ENCODE measurements at places on chromosomes 4 and X. TPM values are rescaled to one million over a fixed set of nuclear protein-coding genes. Genes with fewer than 3 reads are reported as not detected.
A peak's percentile ranks its signal among the peaks of the same experiment; 100 is the strongest.

DNA sequence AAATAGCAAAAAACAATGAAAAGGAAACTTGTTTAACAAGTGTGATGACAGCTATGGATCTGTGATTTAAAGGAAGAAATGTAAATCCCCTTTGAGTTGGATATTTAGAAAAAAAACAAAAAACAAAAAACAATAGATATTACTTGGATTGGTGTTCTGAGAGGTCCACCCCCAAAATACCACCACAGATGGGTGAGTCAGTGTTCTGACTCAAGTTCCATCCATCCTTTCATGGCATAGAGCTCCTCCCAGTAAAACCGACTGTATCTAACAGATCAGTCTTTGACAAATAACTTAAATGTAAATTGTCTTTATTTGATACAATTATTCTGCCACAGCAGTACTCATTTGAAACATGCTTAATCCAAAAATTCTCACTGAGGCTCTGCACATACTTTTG is 27.4 kb downstream of the TMPRSS11B start:
- no peak for DNase-seq

- no peak for DNase-seq
Measured at GRCh38 chr4:35709080-35709479, 535.2 kb downstream of the ARAP2 start.

- no peak for DNase-seq
Measured at GRCh38 chr4:22900876-22901275, 208.1 kb downstream of the GBA3 start.

GRCh38 chr4:114015444-114015899 is 36.0 kb upstream of the ARSJ start:
- DNase-seq = peak; percentile 96

GRCh38 chrX:2487366-2487765 is 13.4 kb downstream of the DHRSX start:
- no peak for DNase-seq

- DNase-seq = no peak
Measured at GRCh38 chrX:39650768-39651347, 446.9 kb downstream of the BCOR start.

DNA sequence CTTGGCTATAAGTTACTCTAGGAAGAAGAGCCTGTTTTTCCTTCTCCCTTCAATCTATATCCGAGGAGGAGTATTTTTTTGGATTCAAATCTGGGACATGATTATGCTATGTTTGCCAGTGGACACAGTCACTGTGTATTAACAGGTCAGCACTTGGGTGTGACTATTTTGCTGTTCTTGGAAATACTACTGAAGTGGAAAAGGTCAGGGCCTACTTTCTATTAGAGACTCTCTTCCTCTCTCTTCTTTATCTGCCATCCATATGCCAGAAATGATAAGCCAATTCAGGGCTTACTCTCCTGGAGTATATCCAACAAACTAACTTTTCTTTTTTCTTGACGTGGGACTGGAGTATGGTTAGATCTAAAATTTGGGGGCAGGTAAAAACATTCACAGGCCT is 40.5 kb downstream of the MID1IP1 start:
- no peak for DNase-seq

- no peak for DNase-seq
Measured at GRCh38 chr4:3239998-3240920, 8.7 kb upstream of the MSANTD1 start.

GRCh38 chr4:7831330-7831729 is 108.3 kb downstream of the AFAP1 start:
- peak; percentile 96 for DNase-seq

DNA sequence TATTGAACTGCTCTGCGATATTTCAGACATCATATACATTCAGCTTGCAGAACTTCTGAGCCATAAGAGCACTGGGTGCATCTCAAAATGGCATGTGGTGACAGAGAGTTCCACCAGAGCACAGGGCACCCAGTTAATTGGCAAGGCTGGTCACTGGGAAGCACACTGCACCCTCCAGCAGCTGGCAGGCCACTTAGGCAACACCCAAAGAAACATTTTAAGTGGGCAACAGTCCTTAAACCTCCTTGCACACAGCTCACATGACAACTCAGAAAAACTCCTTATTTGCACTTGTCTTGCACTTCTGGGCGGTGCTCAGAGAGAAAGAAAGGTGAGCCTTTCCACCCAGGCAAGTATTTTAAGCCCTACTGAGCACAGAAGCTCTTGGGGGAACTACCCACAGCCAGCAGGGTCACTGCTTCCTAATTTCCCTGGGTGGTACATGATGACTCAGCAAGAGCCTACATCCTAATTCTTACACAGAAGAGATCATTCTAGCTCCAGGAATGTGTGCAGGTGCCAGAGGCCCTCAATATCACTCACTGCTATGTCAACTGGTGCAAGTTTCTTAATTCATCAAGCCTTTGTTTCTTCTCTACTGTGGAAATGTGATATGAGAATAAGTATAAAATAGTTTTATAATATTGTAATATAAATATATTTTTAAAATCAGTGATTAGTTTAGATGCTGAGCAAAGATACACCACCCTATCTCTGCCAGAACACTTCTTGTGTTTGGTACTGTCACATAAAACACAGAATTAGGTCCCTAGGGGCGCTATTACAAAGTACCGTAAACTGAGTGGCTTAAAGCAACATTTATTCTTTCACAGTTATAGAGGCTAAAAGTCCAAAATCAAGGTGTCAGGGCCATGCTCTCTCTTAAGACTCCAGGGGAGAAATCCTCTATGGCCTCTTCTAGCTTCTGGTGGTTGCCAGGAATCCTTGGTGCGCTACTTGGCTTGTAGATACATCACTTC is 155.1 kb upstream of the PPARGC1A start:
- no peak for DNase-seq

DNA sequence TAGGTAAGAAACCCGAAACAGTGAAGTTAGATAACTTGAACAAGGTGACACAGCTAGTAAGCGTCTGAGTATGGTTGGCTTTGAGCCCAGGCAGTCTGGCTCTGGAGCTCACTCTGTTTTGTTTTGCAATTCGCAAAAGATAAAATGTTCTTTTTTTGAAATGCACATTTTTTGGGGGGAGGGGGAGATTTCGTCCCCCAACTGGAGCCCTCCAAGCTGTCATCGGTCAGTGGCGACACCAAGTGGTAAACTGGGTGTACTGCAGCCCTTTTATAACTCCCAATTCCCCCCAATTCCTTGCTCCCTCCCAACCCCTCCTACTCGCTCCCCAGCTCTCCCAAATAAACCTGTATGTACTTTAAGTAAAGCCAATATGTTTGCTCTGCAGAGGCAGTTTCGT is 2.8 kb upstream of the CLCN5 start:
- DNase-seq = peak; percentile 74

- DNase-seq = no peak
Measured at GRCh38 chr4:129387666-129388065, 291.7 kb downstream of the C4orf33 start.

GRCh38 chrX:672931-673330 is 42.3 kb downstream of the SHOX start:
- DNase-seq = no peak

- no peak for DNase-seq
Measured at GRCh38 chr4:111961809-111962208, 183.4 kb upstream of the FAM241A start.

- DNase-seq = peak; percentile 47
Measured at GRCh38 chr4:113758372-113758771, 3.2 kb downstream of the CAMK2D start.

GRCh38 chr4:185463541-185463940 is 8.0 kb downstream of the CCDC110 start:
- no peak for DNase-seq

- DNase-seq = no peak
Measured at GRCh38 chr4:140291259-140291658, 82.2 kb upstream of the SCOC start.

- no peak for DNase-seq
Measured at GRCh38 chrX:13697976-13698375, 9.0 kb downstream of the RAB9A start.

- no peak for DNase-seq
Measured at GRCh38 chrX:124378643-124379042, 32.3 kb downstream of the SH2D1A start.

DNA sequence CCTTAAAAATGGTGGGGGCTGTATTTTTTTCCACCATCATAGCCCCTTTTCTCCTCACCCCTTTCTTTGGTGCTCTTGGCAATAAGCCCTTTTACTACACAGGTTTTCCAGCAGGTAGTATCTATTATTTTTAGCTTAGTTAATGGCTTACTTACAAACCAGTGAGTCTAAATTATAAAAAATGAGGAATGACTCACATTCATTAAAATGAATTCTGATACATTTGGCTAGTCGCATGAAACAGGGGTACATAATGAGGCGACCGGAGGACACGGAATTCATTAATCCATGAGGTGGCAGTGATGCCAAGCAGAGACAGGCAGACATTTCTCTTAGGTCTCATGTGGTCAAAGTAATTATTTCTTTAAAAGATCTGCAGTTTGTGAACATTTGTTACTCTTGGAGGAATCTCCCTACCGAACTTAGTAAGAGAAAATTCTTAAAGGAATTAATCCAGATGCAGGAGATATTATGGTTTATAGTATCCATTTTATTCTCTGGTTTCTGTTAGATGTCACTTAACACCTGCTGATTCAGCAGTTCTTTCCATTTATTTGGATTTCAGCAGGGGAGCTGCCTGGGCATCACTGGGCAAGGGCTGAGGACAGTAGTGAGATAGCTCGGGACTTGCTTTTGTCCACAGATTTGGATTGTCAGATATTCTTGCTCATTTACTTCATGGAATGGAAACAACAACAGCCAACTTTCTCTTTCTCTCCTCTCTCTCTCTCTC is 575.0 kb upstream of the NR3C2 start:
- DNase-seq = no peak

- DNase-seq = no peak
Measured at GRCh38 chr4:4542774-4543485, 1.1 kb upstream of the STX18 start.

GRCh38 chrX:138775517-138775916 is 64.0 kb upstream of the FGF13 start:
- DNase-seq = peak; percentile 24

DNA sequence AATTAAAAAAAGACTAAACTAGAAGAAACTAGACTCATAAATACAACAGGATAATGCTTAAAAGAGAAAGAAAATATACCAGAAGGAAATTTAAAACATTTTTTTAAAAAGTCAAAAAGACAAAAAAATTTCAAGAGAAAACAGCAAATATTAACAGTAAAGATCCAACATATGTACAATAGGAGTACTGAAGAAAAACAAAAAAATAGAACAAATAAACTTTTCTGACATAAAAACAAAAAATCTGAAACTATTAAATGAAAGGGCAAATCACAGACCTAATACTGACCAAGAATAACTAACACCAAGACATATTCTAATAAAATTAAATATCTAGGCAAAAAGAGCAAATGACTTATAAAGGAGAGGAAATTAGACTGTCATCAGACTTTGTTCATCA is 11.5 kb downstream of the DNAJB14 start:
- DNase-seq = peak; percentile 23

DNA sequence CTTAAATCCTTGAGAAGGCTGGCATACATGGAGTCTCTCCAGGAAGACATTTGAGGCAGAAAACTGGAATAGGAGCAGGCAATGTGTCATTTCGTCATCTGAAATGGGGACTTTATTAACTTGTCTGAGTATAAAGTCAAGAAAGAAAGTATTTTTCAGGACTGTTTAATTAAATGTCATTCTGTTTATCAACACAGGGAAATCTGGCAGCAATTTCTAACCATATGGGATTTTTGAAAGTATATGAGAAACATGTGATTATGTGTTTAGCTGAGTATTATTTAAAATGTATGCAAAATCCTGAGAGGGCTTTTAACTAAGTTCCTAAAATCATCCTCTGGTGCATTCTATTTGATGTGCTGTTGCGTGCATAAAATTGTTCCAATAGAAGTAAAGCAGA is 3.9 kb upstream of the FAM9A start:
- DNase-seq = no peak

- no peak for DNase-seq
Measured at GRCh38 chrX:23764188-23764984, 18.6 kb upstream of the SAT1 start.

DNA sequence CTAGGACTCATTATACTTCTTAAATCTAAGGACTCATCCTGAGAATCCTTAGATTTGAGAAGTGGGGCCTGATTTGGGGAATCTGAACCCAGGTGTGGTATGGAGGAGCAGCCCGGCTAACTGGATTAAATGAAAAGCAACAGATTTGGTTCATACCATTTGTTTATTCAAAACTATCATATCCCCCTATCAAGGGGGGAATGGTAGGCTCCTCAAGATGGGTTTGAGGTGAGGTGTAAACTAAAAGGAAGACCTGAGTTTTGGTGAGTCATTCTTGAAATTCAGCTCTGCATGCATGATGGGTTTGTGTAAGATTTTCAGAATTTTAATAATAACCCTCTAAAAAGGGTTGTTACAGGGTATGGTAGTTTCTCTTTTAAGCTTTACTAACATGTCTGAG is 53.4 kb downstream of the CASP6 start:
- no peak for DNase-seq

- no peak for DNase-seq
Measured at GRCh38 chr4:152672206-152673092, 7.3 kb downstream of the TMEM154 start.

- no peak for DNase-seq
Measured at GRCh38 chr4:967113-968104, 6.0 kb downstream of the DGKQ start.

DNA sequence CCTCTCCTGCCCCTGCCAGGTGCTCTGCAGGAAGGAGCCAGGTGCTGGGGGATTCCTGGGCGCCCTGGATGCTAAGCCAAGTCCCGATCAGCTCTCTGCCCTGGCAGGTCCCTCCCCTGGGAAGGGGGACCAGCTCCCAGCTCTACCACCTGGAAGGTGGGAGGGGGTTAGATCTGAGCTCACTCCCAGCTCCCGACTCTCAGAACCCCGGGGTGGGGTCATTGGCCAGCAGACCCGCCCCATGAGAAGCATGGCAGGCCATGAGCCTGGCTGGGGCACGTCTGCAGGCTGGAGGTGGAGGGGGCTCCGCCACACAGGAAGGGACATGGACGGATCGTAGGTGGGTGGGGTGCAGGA is 83.4 kb upstream of the NKX1-1 start:
- no peak for DNase-seq

DNA sequence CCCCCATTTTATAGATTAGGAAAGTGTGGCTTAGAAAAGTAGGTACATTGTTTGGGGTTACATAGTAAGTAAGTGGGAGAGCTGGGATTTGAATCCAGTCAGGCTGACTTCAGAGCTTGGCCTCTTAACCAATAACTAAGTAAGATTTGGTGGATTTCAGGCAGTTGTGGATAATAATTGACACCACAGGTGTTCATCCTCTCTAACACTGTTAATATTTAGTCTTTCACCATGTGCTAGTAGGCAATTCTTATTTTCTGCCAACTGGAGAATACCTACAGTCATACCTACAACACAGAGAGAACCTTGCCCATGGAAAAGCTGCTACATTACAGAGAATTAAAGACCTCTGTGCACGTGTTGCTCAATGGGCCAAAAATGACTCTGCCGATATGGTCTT is 89.5 kb downstream of the DIAPH2 start:
- no peak for DNase-seq

The AFM gene
- not detected for total RNA-seq

The BMPR1B gene
- total RNA-seq = 2.3 TPM

The GPC3 gene
- total RNA-seq = 0.32 TPM

The SPIN4 gene
- total RNA-seq = 3.9 TPM

The TIMP1 gene
- 331 TPM for total RNA-seq

The MBTPS2 gene
- 11.2 TPM for total RNA-seq

The PCYT1B gene
- 0.86 TPM for total RNA-seq

The FAM149A gene
- 0.64 TPM for total RNA-seq

The SOX3 gene
- total RNA-seq = not detected

The PAGE2B gene
- total RNA-seq = not detected

The SPRY1 gene
- total RNA-seq = 14.8 TPM

The GYPE gene
- total RNA-seq = 0.64 TPM

The CCNA2 gene
- 54.0 TPM for total RNA-seq
